ENCODE measurements at places on chromosomes 4 and X. TPM values are rescaled to one million over a fixed set of nuclear protein-coding genes. Genes with fewer than 3 reads are reported as not detected.

The TCEAL8 gene
- 59.5 TPM for total RNA-seq

The ARAP2 gene
- 101 TPM for total RNA-seq

The IKBKG gene
- total RNA-seq: 5.9 TPM

The UNC5C gene
- total RNA-seq: 25.7 TPM

The PNMA5 gene
- 2.8 TPM for total RNA-seq

The AMER1 gene
- 14.4 TPM for total RNA-seq

The MSANTD1 gene
- 11.0 TPM for total RNA-seq

The MTTP gene
- total RNA-seq: 1.3 TPM

The TNMD gene
- not detected for total RNA-seq

The IL1RAPL2 gene
- 12.8 TPM for total RNA-seq

The PDE5A gene
- 11.9 TPM for total RNA-seq

The FAM47B gene
- not detected for total RNA-seq

The DGAT2L6 gene
- total RNA-seq: not detected

The SLC9B1 gene
- total RNA-seq: 6.9 TPM

The CFAP99 gene
- not detected for total RNA-seq

The LPAR4 gene
- 3.8 TPM for total RNA-seq

The DMP1 gene
- total RNA-seq: not detected

The RASSF6 gene
- not detected for total RNA-seq

The SOX3 gene
- 4.7 TPM for total RNA-seq

The NFXL1 gene
- total RNA-seq: 26.0 TPM

The BMP3 gene
- 7.2 TPM for total RNA-seq

The FGFBP2 gene
- not detected for total RNA-seq

The DUSP9 gene
- 1.6 TPM for total RNA-seq

The PCDH18 gene
- 17.8 TPM for total RNA-seq

The SUPT20HL2 gene
- total RNA-seq: not detected

The AIFM1 gene
- total RNA-seq: 10.3 TPM

The AFM gene
- total RNA-seq: not detected
